Calu3 (cell line): ENCODE measurements at places on chromosomes 1 and 21.

DNA sequence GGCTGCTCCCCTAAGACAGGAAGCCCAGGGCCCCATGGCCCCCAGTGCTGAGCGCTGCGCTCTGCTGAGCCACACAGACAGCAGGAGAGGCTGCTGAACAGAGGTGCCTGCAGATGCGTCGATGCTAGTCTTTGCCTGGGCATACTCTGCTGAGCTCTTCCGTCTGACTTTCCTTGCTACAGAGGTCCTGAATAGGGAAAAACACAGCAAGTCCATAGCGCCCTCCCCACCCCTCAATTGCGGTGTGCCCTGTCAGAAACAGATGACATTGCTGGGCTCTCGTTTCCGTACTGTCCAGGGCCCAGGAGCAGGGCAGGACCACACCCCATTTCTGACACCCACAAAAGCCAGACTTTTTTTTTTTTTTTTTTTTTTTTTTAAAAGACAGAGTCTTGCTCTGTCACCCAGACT is 252.5 kb downstream of the SDCCAG8 start:
- DNase-seq = no peak

DNA sequence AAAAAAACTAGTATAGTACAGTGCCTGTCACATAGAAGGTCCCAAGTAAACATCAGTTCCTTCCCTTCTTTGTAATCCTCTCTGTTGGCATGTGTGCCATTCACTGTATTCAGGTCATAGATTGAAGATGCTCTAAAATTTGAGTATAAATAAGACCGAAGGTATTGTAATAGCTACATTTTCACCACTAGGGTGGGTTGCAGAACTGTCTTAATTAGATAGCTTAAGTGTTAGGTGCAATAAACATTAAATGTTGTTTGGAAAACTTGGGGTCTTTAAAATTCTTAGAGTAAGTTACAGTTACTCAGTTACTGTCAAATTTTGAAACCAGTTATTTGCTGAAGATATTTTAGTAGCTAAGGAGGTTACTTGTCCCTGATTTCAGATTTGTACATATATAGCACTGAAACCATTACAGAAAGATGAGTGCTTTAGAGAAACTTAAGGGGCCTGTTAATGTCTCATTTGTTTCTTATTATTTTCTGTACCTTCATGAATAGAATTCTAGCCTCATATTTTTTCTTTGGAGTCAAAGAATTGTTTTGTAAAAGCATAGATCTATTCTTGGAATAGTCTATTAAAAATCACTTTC is 24.3 kb downstream of the PER3 start:
- DNase-seq = no peak

DNA sequence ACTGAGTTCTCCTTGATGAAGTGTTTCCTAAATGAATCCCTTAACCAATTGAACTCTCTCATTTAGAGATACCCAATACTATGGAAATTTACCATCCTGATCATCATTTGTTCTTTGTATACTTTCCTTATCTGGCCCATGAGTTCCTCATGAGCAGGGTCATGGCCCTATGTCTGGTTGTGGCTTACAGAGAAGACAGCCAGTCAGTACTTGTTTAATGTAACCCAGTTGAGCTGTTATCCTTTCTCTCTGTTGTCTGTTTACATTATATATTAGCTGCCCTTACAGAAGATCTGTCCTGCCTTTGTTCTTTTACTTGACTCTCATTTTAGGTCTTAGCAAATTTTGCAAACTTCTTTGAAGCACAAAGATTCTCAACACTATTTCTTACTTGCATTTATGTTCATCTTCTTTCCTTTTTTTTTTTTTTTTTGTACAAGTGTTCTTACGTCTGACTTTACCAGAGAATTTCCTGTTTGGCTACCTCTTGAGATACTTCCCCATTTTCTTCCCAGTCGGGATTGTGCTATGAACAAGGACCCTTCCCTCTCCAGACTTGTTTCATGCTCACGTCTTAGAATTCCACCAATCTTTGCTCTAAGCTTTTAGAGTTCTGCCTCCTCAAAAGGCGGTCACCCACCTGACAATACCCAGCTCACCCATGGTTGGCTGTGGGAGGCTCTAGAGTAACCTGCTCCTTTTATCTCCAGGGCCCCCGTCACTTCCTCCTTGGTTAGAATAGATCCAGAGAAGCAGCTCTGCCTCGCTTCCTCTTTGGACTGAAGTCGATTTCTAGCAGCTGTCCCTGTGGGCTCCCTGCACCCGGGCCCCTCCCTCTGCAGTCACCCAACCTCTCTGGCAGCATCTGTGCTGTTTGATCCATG is 53.6 kb upstream of the RUNX1 start:
- DNase-seq = no peak

DNA sequence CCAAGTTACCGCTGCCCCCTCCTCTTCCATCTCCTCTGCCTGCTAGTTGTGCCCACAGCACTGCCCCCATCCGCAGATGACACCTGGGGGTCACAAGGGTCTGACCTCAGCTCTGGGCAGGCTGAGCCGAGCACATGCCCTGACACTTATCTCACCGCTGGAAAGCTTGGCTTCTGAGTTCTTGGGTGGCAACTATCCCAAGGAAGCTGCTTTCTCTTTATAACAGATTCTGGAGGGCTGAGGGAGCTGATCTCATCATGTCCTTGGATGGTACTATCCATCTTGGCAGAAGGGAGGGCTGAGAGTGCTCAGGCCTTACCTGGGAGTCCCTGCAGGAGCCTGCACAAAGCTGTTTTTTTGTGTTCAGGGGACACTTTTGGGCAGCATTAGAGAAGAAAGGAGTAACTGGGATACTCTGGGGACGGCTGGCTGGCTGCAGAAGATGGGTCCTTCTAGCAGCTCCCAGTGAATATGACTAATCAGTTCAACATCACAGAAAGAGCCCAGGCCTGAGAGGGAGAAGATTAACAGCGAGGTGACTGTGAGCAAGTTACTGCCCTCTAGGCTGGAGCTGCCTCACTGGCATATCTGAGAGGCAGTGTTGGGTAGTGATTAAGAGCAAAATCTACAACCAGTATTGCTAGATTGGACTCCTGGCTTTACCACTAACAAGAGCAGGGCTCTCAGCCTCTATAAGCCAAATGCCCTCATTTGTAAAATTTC is 71.6 kb downstream of the PLXNA2 start:
- DNase-seq = no peak

DNA sequence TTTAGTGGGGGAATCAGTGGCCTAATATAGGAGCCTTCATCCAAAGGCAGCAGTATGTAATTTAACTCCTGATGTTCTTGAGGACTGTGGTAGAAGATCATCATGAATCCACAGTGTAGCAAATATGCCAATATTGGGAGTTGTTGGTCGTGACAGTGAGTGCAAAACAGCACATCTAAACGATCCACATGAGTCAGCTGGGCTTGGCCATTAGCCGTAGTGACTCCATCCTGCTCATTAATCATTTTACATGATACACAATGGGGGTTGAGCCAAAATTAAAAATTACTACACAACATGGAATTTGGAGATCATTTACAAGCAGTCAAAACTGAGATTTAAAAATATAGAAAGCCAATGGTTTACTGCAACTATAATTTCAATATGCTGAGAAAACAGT is 653.9 kb upstream of the CAMK1G start:
- DNase-seq = no peak

DNA sequence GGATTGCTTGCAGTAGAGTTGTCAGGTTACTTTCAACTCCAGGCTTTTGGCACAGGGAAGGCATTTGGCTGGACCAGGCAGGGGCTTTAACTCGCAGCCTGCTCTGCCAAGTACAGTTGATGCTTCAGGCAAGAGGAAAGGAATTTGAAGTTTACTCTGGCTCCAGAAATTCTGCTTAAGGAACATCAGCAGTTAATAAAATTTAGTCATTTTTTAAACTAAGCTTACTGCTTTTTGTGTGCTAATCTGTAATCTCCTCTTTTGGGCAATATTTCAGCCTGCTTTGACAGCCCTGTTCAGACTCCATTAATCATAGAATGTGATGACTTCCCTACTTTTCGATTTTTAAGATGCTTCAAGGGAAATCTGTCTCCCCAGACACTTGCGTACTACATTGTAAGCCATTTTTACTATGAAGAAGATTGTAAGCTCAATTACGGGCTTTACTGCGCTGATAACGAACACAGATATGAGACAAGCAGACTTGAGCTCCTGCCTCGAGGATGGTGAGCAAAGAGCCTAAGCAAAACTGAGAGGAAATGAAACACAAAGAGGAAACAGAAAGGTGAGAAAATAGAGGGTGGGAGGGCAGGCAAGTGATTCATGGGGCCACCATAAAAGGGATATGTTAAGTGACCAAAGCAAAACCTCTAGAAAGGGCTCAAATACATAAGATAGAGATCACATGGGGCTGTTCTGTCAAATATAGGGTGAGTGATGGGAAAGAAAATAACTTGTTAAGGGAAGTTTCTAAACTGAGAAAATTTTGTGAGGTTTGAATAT is 76.6 kb upstream of the VAV3 start:
- no peak for DNase-seq

DNA sequence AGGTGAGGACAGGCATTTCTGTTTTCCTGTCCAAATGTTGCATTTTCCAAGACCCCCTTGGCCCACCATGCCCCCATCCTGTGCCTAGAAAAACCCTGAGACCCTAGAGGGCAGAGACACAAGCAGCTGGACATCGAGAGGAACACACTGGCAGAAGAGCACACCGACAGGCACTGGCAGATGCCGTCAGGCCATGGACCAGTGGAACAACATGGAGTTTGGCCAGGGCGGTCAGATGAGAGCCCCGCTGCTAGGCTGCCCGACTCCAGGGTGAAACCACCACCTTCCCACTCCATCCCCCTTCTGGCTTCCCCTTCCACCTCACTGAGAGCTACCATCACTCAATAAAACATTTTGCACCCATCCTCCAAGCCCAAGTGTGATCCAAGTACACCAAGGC is 438.4 kb downstream of the SIPA1L2 start:
- no peak for DNase-seq

GRCh38 chr1:97202481-97203380 is 481.1 kb downstream of the PTBP2 start:
- no peak for DNase-seq
